ENCODE measurements at places on chromosomes 5 and 9. TPM values are rescaled to one million over a fixed set of nuclear protein-coding genes. Genes with fewer than 3 reads are reported as not detected.

Gene LHX3
- total RNA-seq: not detected

GRCh38 chr9:121985792-121986494 lies 107.2 kb downstream of the TTLL11 start:
- peaks cover 10% of the 10 kb centered on the region for H3K27me3 ChIP-seq
- H3K4me1 ChIP-seq: no peaks in the 10 kb centered on the region
- DNase-seq: peak; percentile 62
- H3K4me3 ChIP-seq: no peak overlapping the region

Gene ELAVL2
- 4.7 TPM for total RNA-seq

DNA sequence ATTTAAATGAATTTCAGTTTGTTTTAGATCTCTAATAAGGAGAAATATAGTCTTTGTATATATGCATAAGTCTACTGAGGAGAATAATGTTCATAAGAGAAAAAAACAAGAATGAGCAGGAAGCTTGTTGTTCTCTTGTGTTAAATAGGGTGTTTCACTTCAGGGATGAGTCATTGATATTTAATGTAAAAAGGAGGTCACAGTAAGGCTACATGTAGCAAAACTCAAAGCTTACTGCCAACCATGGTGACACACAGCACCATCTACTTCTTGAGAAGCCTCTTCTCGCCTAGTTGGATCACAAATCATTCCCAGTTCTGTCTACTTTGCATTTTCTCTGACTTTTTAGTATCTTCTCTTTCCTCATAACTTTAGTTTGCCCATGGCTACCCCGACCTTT lies 1466.0 kb upstream of the C9orf72 start:
- H3K27me3 ChIP-seq: no peaks in the 10 kb centered on the region
- no peak overlapping the region for H3K4me3 ChIP-seq
- no peak for DNase-seq
- H3K36me3 ChIP-seq: no peaks in the 10 kb centered on the region
- no peak overlapping the region for H3K27ac ChIP-seq

Gene MLANA
- total RNA-seq: not detected
